ENCODE measurements at places on chromosomes 11 and 22.
A peak's percentile ranks its signal among the peaks of the same experiment; 100 is the strongest.

- DNase-seq, result no peak
These were observed 26.9 kb downstream of the TP53I11 start for GRCh38 chr11:44923806-44924205.

DNA sequence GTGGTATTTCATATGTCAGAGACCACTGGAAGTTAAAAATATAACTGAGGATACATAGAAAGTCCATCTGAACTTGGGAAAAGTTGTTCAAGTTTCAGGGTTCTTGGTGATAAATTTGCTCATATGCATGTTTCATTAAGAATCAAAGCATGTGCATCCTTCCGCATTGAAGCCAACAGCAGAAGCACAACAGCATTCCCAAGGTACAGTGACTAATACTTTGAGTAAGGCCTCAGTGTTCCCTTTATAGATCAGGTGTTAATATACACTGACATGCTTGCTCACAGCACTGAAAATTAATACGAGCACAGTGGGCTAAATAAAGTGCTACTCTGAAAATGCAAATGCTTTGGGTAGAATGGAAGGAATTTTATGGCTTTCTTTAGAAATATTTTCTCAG is 691.1 kb downstream of the METTL15 start:
- DNase-seq, result no peak

GRCh38 chr11:8813658-8814057 is 97.3 kb upstream of the AKIP1 start:
- peak; percentile 89 for DNase-seq

- DNase-seq, result no peak
These were observed 23.2 kb downstream of the MFNG start for GRCh38 chr22:37462983-37463382.

DNA sequence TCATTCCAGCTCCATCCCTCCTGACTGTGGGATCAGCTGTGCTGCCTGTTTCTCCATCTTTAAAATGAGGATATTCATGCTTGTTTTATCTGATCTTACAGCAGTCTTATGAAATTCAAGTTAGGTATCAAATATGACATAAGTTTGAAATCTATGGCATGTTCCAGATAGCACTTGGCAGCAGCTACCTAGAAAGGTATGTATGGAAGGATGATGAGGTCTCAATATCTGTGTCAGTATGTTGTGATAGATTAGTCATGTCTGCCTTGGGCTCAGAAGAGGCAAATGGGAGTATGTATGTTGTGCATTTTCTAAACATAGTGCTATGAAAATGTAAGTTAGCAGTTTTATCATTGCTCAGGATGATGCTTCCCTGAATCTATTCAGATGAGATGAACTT is 122.1 kb downstream of the NAV2 start:
- no peak for DNase-seq

DNA sequence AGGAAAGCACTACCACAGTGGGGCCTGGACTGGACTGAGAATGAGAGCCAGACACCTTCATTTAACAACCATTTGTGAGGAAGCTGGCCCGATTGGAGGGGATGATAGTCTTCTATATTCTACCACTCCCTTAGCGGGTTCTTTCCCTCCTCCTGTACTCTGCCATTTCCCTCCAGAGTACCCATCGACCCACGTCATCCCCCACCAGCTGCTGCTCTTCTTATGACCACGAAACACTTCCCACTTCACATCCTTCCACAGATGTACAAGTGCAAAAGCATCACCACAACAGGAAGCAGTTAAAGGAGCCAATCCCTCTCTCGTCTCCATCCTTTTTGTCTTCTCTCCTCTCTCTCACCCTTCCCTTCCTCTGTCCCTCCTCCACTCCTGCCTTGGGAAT is 18.0 kb upstream of the UBASH3B start:
- no peak for DNase-seq

All from HCEC 1CT (cell line).